G401 (cell line): ENCODE measurements at places on chromosomes 11 and 22. TPM values are rescaled to one million over a fixed set of nuclear protein-coding genes. Genes with fewer than 3 reads are reported as not detected.
A peak's percentile ranks its signal among the peaks of the same experiment; 100 is the strongest.

- peak; percentile 12 for DNase-seq
Measured at GRCh38 chr11:31484497-31484896, 24.9 kb downstream of the IMMP1L start.

- DNase-seq: peak; percentile 34
Measured at GRCh38 chr11:56783448-56784041, 35.0 kb upstream of the OR9G4 start.

- no peak for DNase-seq
Measured at GRCh38 chr11:119932828-119933562, 204.0 kb upstream of the NECTIN1 start.

GRCh38 chr22:17339095-17339693 lies 30.1 kb upstream of the CECR2 start:
- DNase-seq: no peak

DNA sequence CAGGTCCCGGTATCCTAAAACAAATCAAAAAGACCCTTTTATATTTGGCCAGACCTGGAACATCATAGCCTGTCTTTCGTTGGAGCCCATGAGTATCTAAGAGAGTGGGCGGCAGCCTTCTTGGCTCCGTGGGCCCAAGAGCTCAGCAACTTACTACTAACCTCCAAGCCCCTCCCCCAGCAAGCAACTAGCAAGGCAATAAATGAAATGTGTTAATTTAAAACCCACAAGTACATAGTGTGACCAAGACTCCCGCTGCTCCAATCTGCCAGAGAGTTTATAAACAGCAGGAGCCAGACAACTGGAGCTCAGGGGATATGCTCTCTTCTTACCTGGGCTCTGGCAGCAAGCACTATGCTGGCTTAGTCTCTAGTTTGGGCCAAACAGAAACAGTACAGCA lies 40.8 kb upstream of the CYP2D6 start:
- DNase-seq: peak; percentile 73

- DNase-seq: no peak
Measured at GRCh38 chr11:110467556-110467955, 37.8 kb downstream of the FDX1 start.

GRCh38 chr22:25076336-25076735 lies 123.3 kb upstream of the CRYBB3 start:
- DNase-seq: no peak

DNA sequence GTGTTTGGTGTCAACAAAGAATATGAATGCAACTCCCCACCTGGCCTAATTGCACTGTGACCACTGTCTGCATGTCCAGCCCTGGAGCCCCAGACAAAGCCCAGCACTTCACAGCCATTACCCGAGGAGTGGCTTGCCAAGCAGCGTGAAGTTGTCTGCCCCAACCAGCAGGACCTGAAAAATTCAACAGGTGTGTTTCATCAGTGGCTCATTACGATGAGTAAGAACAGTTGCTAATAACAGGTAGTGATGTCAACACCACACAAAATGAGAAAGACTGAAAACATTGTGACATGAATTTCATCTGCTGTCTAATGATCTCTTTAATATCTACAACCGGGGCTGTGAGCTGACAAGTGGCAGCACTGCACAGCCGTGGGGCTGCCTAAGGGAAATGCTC lies 10.3 kb downstream of the MRPL21 start:
- DNase-seq: no peak

Gene OR5M8
- not detected in 2 replicates for total RNA-seq

Gene GALNT18
- 0.06 TPM in 1 of 2 replicates, not detected in the other for total RNA-seq

Gene DTX4
- total RNA-seq: 0.55 and 3.7 TPM in 2 replicates

Gene TSGA10IP
- total RNA-seq: not detected in 2 replicates
